T-helper 17 cell (primary cell): ENCODE measurements at places on chromosomes 2 and 18.

GRCh38 chr18:59792353-59792752, 95.1 kb upstream of the CCBE1 start:
- peaks cover 5% of the 10 kb centered on the region for H3K27me3 ChIP-seq
- no peak overlapping the region for H3K4me3 ChIP-seq
- H3K27ac ChIP-seq, result no peak overlapping the region
- no peaks in the 10 kb centered on the region for H3K4me1 ChIP-seq

DNA sequence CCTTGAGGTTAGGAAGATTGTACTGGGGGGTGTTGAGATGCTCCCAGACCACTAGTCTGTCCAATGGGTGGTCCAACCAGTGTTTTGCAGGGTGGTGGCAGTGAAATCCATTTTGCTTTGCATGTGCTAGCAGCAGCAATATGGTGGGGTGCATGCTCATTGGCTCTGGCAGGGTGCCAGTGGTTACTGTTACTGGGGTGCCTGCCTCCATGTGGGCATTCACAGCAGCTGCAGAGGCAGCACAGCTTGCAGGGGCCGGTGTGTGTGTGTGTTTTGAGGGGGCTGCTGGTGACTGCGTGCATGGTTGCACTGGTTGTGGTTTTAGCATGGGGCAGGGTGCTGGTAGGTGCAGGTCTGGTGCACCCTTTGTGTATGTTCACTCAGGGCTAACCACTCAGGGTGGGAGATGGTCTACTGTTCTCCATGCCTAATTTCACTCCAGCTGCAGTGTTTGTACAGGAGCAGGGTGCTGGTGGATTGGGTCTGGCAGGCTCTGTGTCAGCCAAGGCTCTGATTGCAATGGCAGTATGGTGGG, 265.4 kb downstream of the NUP35 start:
- no peak for DNase-seq
- H3K27me3 ChIP-seq, result no peaks in the 10 kb centered on the region
- no peaks in the 10 kb centered on the region for H3K36me3 ChIP-seq

GRCh38 chr18:49021433-49022129, 70.8 kb upstream of the SMAD7 start:
- H3K4me3 ChIP-seq, result no peak overlapping the region
- peaks cover 12% of the 10 kb centered on the region for H3K4me1 ChIP-seq
- H3K36me3 ChIP-seq, result no peaks in the 10 kb centered on the region

DNA sequence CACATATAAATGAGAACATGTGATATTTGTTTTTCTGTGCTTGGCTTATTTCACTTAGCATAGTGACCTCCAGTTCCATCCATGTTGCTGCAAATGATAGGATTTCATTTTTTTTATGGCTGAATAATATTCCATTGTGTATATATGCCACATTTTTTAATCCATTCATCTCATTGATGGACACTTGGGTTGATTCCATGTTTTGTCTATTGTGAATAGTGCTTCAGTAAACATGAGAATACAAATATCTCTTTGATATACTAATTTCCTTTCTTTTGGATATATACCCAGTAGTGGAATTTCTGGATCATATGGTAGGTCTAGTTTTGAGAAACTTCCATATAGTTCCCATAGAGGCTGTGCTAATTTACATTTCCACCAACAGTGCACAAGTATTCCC, 3.7 kb upstream of the NEMP2 start:
- H3K36me3 ChIP-seq, result peaks cover 4% of the 10 kb centered on the region
- no peak overlapping the region for H3K4me3 ChIP-seq
- no peaks in the 10 kb centered on the region for H3K27me3 ChIP-seq
- H3K27ac ChIP-seq, result peak overlapping the region; percentile 3
- no peak for DNase-seq

DNA sequence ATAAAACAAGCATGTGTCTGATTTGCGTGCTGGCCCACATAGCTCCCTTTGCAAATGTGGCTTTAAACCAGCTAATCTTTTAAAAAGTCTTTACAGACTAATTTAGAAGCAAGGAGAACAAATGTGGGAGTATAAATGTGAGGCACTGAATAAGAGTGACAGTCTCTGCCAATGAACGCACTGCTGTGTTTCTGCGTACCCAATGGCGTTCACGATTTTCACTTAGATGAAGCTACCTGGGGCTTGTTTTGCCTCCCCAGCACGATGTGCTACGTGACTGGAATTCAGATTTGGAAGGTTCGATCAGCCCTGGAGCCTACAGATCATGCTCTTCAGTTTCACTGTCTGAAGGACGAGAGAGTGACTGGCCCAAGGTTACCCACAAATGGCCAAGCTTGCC, 10.8 kb upstream of the CRACDL start:
- no peak overlapping the region for H3K4me3 ChIP-seq
- H3K27ac ChIP-seq, result no peak overlapping the region

DNA sequence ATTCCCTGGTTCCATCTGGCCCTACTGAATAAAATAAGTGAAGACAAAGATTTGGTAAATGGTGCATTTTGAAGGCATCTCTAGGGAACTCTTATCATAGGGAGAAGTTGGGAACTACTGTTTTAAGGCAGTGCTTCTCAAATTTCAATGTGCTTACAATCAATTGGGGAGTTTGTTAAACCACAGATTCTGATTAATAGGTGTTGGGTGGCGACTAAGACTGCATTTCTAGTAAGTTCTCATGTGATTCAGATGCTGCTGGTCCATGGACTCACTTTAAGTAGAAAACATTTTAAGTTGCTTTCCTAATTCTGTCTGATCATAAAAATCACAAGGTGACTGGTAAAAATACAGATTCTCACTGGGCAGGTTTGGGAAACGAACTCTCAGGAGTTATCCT, 14.6 kb downstream of the FARSB start:
- H3K27me3 ChIP-seq, result no peaks in the 10 kb centered on the region
- DNase-seq, result no peak
- peaks cover 22% of the 10 kb centered on the region for H3K36me3 ChIP-seq
- H3K27ac ChIP-seq, result no peak overlapping the region
- no peak overlapping the region for H3K4me3 ChIP-seq

GRCh38 chr18:27699137-27699536, 477.8 kb downstream of the CDH2 start:
- H3K27me3 ChIP-seq, result no peaks in the 10 kb centered on the region
- H3K36me3 ChIP-seq, result no peaks in the 10 kb centered on the region
- no peak overlapping the region for H3K4me3 ChIP-seq

- no peak overlapping the region for H3K27ac ChIP-seq
- no peak for DNase-seq
- H3K4me1 ChIP-seq, result no peaks in the 10 kb centered on the region
Measured at GRCh38 chr2:53312721-53313120, 454.9 kb upstream of the CHAC2 start.

- no peaks in the 10 kb centered on the region for H3K4me1 ChIP-seq
- H3K27ac ChIP-seq, result no peak overlapping the region
- H3K4me3 ChIP-seq, result no peak overlapping the region
Measured at GRCh38 chr2:27831279-27832050, 58.7 kb downstream of the RBKS start.

DNA sequence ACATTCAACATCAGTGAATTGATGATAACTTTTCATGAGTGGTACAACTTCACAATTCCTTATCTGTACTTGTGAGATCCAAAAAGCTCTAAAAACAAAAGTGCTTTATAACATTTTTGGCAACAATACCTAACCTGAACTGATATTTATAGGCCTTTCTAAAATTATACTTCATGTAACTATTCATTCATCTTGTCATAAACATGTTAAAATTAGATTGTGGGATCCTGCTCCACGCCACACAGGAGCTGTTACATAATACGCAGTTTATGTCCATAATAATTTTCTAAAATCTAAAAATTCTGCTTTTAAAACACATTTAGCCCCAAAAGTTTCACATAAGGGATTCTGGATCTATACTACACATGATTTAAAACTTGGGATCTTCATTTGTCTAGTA, 908.5 kb upstream of the CHAC2 start:
- no peak overlapping the region for H3K27ac ChIP-seq
- H3K4me1 ChIP-seq, result no peaks in the 10 kb centered on the region
- H3K4me3 ChIP-seq, result no peak overlapping the region
- no peaks in the 10 kb centered on the region for H3K36me3 ChIP-seq
- DNase-seq, result no peak

- H3K36me3 ChIP-seq, result no peaks in the 10 kb centered on the region
- DNase-seq, result no peak
Measured at GRCh38 chr18:61398961-61399705, 65.9 kb downstream of the CDH20 start.

DNA sequence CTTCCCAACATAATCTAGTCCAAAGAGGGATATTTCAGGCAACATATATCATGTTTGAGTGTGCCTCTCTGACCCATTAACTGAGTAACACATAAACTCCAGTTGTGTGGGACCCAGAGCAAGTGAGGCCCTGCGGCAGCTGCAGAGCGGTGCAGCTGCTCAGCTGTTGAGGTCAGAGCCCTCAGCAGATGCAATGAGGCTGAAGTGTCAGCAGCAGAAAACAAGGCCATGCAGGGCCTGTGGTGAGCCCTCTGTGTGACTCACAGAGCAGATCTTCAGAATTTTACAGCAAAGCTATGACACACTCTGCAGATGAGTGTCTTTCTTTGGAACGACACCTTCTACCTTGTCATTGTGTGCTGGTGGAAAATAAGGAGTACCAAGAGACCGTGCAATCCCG, 168.5 kb downstream of the CBLN2 start:
- no peaks in the 10 kb centered on the region for H3K4me1 ChIP-seq
- H3K36me3 ChIP-seq, result no peaks in the 10 kb centered on the region
- no peak overlapping the region for H3K4me3 ChIP-seq
- no peak for DNase-seq
- no peak overlapping the region for H3K27ac ChIP-seq

GRCh38 chr2:10009811-10010781, 33.3 kb upstream of the KLF11 start:
- peaks cover 2% of the 10 kb centered on the region for H3K4me1 ChIP-seq
- H3K36me3 ChIP-seq, result no peaks in the 10 kb centered on the region
- DNase-seq, result no peak
- H3K4me3 ChIP-seq, result no peak overlapping the region

GRCh38 chr2:238561230-238561629, 134.5 kb downstream of the ASB1 start:
- H3K36me3 ChIP-seq, result no peaks in the 10 kb centered on the region
- no peak for DNase-seq
- H3K27me3 ChIP-seq, result peaks cover 31% of the 10 kb centered on the region
- H3K27ac ChIP-seq, result no peak overlapping the region
- no peaks in the 10 kb centered on the region for H3K4me1 ChIP-seq

DNA sequence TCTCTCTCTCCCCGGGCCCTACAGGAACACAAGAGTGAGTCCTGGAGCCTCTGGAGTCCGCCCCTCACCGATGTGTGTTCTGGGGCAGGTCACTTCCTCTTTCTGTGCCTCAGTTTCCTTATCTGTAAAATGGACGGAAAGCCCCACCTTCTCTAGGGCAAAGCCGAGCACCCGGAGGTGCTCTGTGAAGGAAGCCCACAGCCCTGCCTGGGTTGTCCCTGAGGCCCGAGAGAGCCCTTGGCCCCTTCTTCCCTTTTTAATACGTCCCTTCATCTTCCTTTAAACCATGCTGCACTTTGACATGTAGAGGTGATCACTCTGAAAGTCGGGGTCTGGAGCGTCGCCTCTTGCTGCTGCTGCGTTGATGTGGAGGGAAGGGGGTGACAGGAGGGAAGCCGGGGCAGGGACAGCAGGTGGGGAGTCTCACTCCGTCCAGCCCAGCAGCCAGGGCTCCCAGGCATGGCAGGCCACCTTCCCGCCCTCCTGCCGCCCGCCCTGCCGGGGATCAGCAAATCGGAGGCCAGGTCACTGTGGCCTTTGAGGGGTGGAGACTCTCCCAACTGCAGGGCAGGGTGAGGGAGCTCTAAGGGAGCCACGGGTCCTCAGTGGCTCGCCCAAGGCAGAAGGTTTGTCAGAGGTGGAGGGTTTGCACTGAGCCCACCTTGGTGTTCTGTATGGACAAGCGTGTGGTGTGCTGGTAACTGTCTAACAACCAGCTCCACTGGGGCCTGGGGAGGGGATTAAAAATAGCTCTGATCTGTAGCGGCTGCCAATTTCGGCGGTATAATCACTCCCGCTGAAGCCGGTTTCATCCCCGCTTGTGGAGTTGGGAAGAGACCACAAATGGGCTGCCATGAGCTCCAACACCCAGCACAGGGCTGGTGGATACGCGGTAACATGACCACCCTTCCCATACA, 135.9 kb upstream of the ID2 start:
- peak overlapping the region; percentile 42 for H3K4me3 ChIP-seq
- no peak for DNase-seq
- H3K36me3 ChIP-seq, result no peaks in the 10 kb centered on the region
- peak overlapping the region; percentile 98 for H3K27ac ChIP-seq

GRCh38 chr18:74225193-74225840, 66.4 kb downstream of the CYB5A start:
- no peak overlapping the region for H3K27ac ChIP-seq
- peaks cover 3% of the 10 kb centered on the region for H3K4me1 ChIP-seq
- H3K27me3 ChIP-seq, result peaks cover 51% of the 10 kb centered on the region
- H3K4me3 ChIP-seq, result no peak overlapping the region

- no peak for DNase-seq
- no peak overlapping the region for H3K27ac ChIP-seq
- no peaks in the 10 kb centered on the region for H3K4me1 ChIP-seq
- H3K27me3 ChIP-seq, result peaks cover 6% of the 10 kb centered on the region
Measured at GRCh38 chr2:215579809-215580208, 143.9 kb upstream of the FN1 start.

DNA sequence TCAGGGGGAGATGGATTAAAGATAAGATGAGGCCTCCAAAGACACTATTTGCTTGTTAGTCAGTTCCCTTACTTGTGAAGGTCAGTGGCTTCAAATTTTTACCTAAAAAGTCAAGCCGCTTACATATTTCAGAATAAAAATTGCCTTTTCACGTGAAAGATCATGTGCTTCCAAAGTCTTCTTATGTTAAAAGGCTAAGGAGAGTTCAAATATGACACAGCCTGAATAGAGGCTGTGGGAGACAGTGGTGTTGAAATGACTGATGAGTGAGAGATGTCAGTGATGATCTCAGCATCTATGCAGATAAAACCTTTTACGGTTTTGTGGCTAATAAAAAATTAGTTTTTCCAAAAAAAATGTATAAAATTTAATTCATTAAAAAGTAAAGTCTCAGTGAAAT, 40.5 kb downstream of the UPP2 start:
- peaks cover 20% of the 10 kb centered on the region for H3K27me3 ChIP-seq
- H3K4me1 ChIP-seq, result no peaks in the 10 kb centered on the region
- no peak overlapping the region for H3K27ac ChIP-seq
- no peak for DNase-seq
- no peaks in the 10 kb centered on the region for H3K36me3 ChIP-seq

DNA sequence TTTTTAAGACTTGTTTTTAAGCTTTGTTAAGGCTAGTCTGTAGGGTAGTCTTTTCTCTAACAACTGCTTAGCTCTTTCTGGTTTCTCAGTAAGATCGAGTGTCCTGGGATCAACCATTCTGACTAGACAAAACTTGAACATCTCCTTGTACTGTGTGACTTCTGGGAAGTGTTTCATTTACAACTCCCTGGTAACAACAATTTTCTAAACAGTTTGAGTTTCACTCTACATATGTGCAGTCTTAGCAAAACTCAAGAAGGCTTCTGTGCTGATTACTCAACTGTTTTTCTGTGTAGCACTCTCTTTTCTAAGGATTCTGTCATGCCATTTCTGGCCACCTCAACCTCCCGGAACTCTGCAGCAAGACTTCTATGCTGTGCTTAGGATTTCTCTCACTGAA, 204.5 kb downstream of the KIAA1328 start:
- H3K27ac ChIP-seq, result no peak overlapping the region
- H3K36me3 ChIP-seq, result no peaks in the 10 kb centered on the region
- DNase-seq, result no peak
- no peaks in the 10 kb centered on the region for H3K4me1 ChIP-seq
- no peaks in the 10 kb centered on the region for H3K27me3 ChIP-seq

- H3K4me1 ChIP-seq, result no peaks in the 10 kb centered on the region
- H3K27me3 ChIP-seq, result no peaks in the 10 kb centered on the region
- DNase-seq, result no peak
- no peak overlapping the region for H3K4me3 ChIP-seq
- no peak overlapping the region for H3K27ac ChIP-seq
Measured at GRCh38 chr2:122138561-122138960, 383.1 kb downstream of the TSN start.
